ENCODE measurements at places on chromosomes 12 and 14.

DNA sequence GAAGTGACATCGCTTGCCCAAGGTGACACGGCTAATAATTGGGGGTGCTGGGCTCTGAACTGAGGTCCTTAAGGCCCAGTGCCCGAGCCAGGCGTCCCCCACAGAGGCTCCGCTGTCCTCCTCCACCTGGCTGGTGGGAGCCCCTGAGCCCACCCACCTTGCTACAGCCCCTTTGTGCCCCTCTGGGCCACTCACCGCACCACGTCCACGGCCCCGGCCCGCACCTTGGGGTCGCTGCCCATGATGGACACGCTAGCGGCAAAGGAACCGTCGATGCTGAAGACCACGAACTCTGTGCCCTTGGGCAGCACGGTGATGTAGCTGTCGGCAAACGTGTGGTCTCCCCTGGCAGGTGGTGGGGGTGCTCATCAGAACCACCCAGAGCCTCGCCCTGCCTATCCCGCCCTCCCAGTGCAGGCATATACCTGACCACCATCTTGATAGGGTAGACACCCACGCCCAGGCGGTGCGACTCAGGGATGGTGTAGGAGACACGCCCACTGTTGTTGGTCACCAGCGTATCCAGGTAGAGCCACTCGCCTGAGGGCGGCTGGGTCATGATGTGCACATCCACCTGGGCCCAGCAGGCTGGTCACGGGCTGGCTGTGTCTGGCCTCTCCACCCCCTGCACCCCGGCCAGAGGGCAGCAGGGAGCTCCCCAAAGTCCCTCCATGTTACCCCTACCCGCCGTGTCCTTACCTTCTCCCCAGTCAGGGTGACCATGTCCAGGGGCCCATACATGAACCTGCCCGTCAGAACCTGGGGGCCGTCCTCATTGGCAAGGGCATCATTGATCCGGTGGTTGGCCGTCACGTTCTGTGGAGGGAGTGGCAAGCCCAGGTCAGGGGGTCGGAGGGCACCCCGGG, 6.8 kb downstream of the ARL6IP4 start:
- DNase-seq = no peak

DNA sequence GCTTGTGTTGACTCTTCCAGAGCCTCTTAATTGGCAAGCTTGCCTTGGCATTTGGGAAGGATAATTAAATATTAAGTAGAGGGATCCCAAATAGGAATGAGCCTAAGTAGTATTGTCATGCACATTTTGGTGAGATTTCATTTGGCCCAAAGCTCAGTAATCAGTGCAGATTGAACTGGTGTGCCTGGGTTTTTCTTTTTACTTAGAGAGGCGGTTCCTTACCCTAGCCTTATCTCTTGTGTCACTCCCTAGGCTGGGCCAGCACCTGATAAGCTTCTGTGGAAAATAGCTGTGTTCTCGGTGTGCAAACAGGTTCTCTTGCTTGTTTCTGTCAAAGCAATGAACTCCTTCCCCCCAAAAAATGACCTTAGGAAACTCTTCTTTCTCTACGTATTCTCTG, 9.3 kb upstream of the B4GALNT3 start:
- no peak for DNase-seq

GRCh38 chr12:12823300-12823699, 10.2 kb downstream of the DDX47 start:
- DNase-seq = no peak

DNA sequence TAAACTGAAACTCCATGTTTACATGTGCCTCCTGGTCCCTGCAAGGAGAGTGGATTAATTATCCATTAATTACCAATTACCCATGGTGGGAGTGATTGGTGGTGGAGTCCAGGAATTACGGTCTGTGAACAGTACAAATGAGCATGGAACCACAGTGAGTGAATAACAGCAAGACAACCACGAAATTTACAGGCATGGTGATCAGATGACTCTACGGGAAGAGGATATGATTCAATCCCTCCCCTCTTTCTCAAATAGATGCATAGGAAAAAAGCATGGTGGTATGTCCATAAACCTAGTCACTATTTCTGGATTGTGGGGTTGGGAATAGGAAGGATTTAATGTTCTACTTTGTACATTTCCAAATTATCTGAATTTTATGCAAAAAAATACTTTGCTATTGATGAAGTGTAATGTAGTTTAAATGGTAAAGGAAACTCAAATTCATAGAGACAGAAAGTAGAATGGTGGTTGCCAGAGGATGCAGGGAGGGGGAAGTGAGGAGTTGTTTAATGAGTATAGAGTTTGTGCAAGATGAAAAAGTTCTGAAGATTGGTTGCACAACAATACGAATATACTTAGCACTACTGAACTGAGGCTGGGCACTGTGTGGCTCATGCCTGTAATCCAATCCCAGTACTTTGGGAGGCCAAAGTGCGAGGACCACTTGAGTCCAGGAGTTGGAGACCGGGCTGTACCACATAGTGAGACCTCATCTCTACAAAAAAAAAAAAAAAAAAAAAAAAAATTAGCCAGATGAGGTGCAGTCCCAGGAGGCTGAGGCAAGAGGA, 41.2 kb upstream of the C12orf75 start:
- DNase-seq = no peak

- DNase-seq = peak; percentile 85
Observed at GRCh38 chr14:76844223-76844622, 18.0 kb downstream of the LRRC74A start.

GRCh38 chr12:4416276-4416675, 29.3 kb downstream of the FGF6 start:
- peak; percentile 50 for DNase-seq

GRCh38 chr14:63011623-63012022, 33.6 kb downstream of the KCNH5 start:
- no peak for DNase-seq

GRCh38 chr14:100825713-100826331, at the start of gene MEG3:
Gene MEG3 (plus strand): TSS chr14:100826118.
- DNase-seq = no peak

- DNase-seq = no peak
Observed at GRCh38 chr12:96271469-96272199, 77.5 kb downstream of the ELK3 start.

- DNase-seq = no peak
Observed at GRCh38 chr14:101077481-101078074, 174.1 kb upstream of the RTL1 start.

GRCh38 chr12:123358035-123358434, 6.6 kb downstream of the SBNO1 start:
- DNase-seq = no peak

DNA sequence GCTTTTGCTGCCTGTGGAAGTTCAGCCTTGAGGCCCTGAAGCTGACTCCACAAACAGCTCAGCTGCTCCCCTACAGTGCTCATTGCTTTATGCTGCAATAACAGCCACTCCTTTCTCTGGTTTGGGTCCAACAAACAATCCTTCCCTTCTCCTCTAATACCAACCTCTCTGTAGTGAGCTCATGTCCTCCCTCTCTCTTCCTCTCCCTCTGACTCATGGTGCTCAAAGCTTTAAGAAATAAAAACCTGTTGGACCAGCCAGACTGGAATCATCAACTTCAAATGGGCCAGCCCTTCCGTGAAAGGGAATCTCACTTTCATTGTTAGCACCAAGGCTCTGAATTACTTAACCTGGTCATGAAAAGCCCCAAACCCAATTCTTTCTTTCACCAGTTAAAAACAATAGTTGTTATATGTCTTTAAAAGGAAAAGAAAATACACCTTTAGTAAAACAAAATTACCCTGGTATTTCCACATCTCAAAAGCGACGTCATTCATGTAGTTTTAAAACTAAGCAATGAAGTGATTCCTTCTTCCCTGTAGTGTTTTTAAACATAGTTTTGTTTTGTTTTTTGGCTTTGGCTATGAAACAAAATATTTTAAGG, 126.4 kb downstream of the DUSP6 start:
- DNase-seq = no peak

DNA sequence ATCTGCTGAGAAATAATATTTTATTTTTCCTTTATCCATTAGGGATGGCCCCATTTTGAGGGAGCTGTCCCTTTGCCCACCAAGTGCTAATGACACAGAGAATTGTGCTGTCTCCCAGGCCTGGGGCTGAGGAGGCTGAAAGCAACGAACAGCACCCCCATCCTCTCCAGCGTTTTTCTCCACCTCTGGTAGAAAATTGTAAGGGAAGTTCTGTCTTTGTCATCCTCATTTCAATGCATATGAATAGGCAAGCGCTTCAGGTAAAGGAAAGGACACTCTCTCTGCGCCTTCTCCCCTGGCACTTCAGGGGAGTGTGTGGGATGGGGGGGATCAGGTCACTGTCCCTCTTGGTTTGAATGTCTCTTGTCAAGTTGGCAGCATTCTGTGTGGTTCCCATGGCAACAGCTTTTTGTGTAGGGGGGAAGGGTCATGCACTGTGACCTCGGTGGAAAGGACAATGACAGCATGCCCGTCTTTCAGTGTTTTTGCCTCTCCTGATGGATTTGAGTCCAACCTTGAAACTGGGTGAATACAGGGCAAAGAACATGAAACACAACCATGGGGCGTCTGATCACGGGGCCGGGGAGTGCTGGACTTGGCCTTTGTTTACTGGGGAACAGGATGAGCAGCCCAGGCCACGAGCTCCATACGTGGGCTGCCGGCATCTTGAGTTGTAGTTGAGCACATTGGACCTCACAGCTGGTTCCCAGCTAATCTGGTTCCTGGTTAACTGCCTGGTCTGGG, 230.2 kb downstream of the VRK1 start:
- DNase-seq = no peak

DNA sequence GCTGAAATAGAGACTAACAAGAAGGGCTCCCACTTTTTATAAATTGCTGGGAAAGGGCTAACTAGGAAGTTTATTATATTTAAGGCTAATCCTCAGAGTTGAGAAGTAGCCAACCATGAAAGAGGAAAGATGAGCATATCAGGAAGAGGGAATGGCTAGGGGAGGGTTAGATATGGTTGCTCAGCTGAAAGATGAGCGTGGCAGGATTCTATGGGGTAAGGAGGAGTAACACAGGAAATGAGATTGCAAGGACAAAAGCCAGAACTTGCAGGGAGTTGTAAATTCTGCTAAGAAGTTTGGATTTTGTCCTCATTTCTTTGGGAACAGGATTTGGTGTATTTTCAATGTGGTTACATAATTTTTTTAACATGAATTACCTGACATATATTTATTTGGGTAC, 127.4 kb upstream of the ATP2B1 start:
- no peak for DNase-seq

DNA sequence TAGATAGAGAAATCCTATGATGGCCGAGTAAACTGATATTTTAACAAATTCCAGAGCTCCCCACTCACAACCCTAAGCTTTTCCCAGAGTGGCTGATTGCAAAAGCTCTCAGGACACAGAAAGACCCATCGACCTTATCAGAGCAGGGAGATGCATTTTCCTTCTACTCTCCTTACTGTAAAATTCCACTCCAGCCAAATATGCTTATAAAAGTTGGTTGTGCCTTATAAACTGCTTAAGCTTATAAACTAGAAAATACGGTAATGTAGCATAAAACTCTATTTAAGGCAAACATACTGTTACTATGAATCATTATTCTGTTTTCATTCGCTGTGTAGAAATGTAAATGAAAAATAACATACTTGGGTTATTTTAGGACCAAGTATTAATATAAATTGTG, 41.6 kb upstream of the TRHDE start:
- no peak for DNase-seq

DNA sequence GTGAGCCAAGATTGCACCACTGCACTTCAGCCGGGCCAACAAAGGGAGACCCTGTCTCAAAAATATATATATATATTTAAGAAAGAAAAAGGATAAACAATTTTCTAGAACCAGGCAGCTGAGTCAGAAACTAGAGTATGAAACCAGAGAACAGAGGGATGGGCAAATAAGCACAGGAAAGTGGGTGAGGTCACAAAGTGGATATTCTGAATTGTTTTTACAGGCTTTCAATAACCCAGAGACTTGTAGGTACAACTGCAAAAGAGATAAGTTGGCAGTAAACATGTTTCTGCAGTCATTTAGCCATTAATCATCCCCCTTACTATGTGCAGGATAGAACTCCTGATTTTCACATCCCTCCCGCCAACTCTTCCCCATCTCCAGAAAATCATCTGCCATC, 94.2 kb downstream of the BTG1 start:
- DNase-seq = no peak

GRCh38 chr12:110775997-110776396, 33.3 kb upstream of the PPP1CC start:
- DNase-seq = no peak

- no peak for DNase-seq
Observed at GRCh38 chr12:67928621-67929383, 60.4 kb upstream of the IFNG-AS1 start.

GRCh38 chr14:87756661-87757060, 236.3 kb downstream of the GALC start:
- DNase-seq = no peak

- peak; percentile 67 for DNase-seq
Observed at GRCh38 chr12:6370994-6371754, 4.2 kb downstream of the SCNN1A start.

GRCh38 chr12:64636856-64637255, 26.6 kb downstream of the RASSF3 start:
- DNase-seq = no peak

GRCh38 chr12:89756585-89757398, 48.2 kb upstream of the ATP2B1 start:
- peak; percentile 97 for DNase-seq

GRCh38 chr14:83355609-83356008, 1822.0 kb upstream of the SEL1L start:
- DNase-seq = no peak

- no peak for DNase-seq
Observed at GRCh38 chr14:51400139-51400538, 160.1 kb downstream of the TMX1 start.

GRCh38 chr12:42326541-42327226, 717 bp downstream of the PPHLN1 start:
- DNase-seq = peak; percentile 55

- no peak for DNase-seq
Observed at GRCh38 chr12:115973066-115973465, 304.4 kb downstream of the MED13L start.

- DNase-seq = peak; percentile 71
Observed at GRCh38 chr12:15899282-15899870, 11.8 kb upstream of the DERA start.

DNA sequence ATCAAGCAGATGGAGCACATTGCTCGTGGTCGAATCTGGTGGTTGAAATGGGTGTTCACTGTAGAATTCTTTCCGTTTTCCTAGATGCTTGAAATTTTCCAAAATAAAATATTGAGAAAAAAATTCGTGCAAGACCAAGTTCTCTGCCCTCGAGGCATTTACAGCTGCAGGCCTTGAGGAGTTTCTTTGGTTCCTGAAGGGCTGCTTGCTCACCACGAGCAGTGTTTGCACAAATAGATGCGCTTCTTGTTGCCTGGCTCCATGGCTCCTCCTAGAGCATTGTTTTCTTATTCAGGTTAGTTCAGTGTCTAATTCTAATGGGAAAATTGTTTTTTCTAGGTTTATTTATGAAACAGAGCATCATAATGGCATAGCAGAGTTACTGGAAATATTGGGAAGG, 74.5 kb upstream of the DYNC1H1 start:
- peak; percentile 7 for DNase-seq

DNA sequence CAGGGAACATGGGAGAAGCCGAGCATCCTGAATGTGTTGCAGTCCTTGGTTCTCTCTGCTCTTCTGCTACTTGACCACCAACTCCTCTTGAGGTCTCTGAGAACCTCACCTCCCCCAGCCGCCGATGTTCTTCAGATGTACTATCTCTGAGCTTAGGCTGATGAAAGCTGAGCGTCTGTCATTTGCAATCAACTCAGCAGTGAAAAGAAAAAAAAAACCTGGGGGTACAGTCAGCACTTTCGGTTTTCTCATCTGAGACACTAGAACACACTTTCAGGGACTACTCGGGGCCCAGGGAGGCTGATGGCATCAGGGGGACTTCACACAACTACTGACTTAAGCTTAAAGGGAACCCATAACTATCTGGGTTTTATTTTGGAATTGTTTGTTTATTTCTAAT, 9.6 kb upstream of the FLVCR2 start:
- no peak for DNase-seq
